Naive thymus-derived CD4-positive, alpha-beta T cell (primary cell): ENCODE measurements at places on chromosomes 4 and X. TPM values are rescaled to one million over a fixed set of nuclear protein-coding genes. Genes with fewer than 3 reads are reported as not detected.

GRCh38 chr4:3199653-3200422 lies 49.1 kb upstream of the MSANTD1 start:
- no peaks in the 10 kb centered on the region for H3K27me3 ChIP-seq
- peaks cover 61% of the 10 kb centered on the region for H3K4me1 ChIP-seq
- H3K27ac ChIP-seq: no peak overlapping the region
- no peaks in the 10 kb centered on the region for H3K36me3 ChIP-seq
- no peak for DNase-seq

DNA sequence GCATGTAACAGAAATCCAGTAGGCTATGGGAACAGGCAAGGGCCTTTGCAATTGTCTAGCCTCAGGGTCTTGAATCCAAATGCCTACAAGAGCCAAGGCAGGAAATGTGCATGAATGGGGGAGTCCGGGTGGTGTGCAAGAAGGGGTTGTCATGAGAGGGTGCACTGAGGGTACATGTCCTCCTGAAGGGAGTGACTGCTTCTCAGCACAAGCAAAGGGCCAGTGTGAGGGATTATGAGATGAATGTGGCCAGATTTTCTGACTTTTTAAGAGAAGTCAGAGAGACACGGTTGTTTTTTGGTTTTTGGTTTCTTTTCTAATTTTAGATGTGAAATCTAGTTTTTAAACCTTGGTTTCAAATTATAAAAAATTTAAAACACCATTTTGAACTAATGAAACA lies 76.5 kb upstream of the LSM6 start:
- no peaks in the 10 kb centered on the region for H3K27me3 ChIP-seq
- no peaks in the 10 kb centered on the region for H3K36me3 ChIP-seq
- H3K4me3 ChIP-seq: no peak overlapping the region

- DNase-seq: no peak
- no peak overlapping the region for H3K4me3 ChIP-seq
- H3K4me1 ChIP-seq: no peaks in the 10 kb centered on the region
- H3K27me3 ChIP-seq: no peaks in the 10 kb centered on the region
- no peaks in the 10 kb centered on the region for H3K36me3 ChIP-seq
These were observed 43.6 kb downstream of the RBM47 start for GRCh38 chr4:40586034-40586433.

GRCh38 chr4:189514209-189514608 lies 426.5 kb upstream of the FRG1 start:
- no peaks in the 10 kb centered on the region for H3K4me1 ChIP-seq
- H3K36me3 ChIP-seq: no peaks in the 10 kb centered on the region
- no peak for DNase-seq
- no peaks in the 10 kb centered on the region for H3K27me3 ChIP-seq

The ADRA2C gene
- not detected for total RNA-seq

DNA sequence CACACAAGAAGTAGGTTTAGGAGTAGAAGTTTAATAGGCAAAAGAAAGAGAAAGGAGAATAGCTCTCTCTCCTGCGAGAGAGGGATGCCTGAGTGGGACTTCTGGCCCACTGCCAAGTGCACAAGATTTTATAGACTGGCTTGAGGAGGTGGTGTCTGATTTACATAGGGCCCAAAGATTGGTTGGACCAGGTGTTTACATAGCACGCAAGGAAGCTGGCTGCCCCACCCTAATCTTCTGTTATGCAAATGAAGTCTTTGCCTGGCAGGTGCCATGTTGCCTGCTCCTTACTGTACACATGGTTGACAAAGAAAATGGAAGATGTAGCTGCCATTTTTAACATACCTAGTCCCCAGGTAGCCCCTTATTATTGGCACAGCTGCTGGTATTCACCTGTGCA lies 170.8 kb upstream of the GATB start:
- H3K4me1 ChIP-seq: no peaks in the 10 kb centered on the region
- no peaks in the 10 kb centered on the region for H3K36me3 ChIP-seq
- no peak overlapping the region for H3K27ac ChIP-seq
- H3K4me3 ChIP-seq: no peak overlapping the region
- H3K27me3 ChIP-seq: no peaks in the 10 kb centered on the region

The CFAP97 gene
- total RNA-seq: 23.6 TPM

DNA sequence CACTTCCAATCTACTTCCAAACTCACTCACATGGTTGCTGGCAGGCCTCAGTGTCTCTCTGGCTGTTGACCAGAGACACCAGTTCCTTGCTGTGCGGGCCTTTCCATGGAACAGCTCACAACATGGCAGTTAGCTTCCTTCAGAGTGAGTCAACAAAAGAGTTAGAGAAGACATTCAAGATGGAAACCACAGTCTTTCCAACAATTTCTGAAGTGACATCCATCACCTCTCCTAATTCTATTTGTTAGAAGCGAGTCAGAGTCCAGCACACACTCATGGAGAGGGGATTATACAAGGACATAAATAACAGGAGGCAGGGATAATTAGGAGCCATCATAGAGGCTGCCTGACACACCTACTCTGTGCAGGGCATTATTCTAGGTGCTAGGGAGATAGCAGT lies 62.5 kb upstream of the TMEM164 start:
- no peak for DNase-seq
- H3K27me3 ChIP-seq: no peaks in the 10 kb centered on the region
- H3K4me3 ChIP-seq: no peak overlapping the region
- no peaks in the 10 kb centered on the region for H3K36me3 ChIP-seq
- no peaks in the 10 kb centered on the region for H3K4me1 ChIP-seq

GRCh38 chr4:81380437-81380836 lies 91.3 kb downstream of the RASGEF1B start:
- DNase-seq: no peak
- H3K4me1 ChIP-seq: no peaks in the 10 kb centered on the region
- no peak overlapping the region for H3K27ac ChIP-seq
- H3K4me3 ChIP-seq: no peak overlapping the region
- H3K36me3 ChIP-seq: no peaks in the 10 kb centered on the region
- H3K27me3 ChIP-seq: peaks cover 4% of the 10 kb centered on the region

DNA sequence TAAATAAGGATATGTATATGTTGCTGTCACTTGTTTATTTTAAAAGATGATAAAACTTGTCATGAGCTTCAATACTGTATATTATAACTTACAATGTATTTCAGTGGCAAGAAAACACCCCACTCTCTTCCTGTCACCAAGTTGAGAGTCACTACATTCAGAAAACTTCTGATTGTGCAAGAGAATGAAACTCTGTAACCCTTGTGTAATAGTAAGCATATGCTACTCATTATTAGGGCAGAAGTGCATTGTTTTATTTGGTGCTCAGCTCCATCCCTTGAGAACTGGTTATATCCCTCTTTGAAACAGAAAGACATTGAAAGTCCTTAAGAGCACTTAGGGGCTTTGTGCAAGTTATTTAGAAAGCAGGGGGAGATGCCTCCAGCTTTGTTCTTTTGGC lies 594.5 kb downstream of the ARAP2 start:
- H3K4me3 ChIP-seq: no peak overlapping the region
- no peak for DNase-seq
- H3K36me3 ChIP-seq: no peaks in the 10 kb centered on the region
- H3K27ac ChIP-seq: no peak overlapping the region
- H3K27me3 ChIP-seq: no peaks in the 10 kb centered on the region

DNA sequence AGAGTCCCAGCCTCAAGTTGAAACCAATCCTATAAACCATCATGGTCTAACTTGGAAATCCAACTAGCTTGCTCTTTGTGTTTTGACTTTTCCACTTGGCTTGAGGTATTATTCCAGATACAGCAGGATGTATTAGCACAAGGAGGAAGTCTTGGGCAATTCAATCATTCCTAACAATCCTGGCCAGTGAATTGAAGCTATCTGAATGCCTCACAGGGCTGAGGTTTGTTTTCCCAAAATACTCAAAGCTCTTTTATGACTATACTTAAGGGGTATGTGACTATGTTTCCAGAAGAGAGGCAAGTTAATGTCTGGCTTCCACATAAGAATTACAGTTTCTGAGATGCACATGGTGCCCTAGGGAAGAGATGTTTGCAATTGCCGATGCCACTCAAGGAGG lies 66.8 kb upstream of the SH3RF1 start:
- no peaks in the 10 kb centered on the region for H3K27me3 ChIP-seq
- H3K36me3 ChIP-seq: no peaks in the 10 kb centered on the region
- H3K4me3 ChIP-seq: no peak overlapping the region
- DNase-seq: no peak

The NPNT gene
- total RNA-seq: not detected

DNA sequence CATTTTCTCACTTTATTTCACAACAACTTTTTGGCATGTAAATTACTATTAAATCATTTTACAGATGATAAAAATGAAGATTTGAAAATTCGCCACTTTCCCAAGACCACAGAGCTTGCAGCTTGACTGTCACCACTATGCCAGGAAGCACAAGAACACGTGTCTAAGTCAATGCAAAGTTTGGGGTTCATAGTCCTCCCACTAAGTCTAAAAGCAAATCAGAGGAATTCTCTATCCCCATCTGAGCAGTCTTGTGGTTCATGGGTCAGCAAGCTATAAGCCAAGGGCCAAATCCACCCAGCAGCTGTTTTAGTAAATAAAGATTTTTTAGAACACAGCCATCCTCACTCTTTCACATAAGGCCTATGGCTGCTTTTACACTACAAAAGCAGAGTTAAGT lies 833.3 kb upstream of the INTU start:
- H3K27me3 ChIP-seq: no peaks in the 10 kb centered on the region
- no peaks in the 10 kb centered on the region for H3K36me3 ChIP-seq
- DNase-seq: no peak
- no peaks in the 10 kb centered on the region for H3K4me1 ChIP-seq
- no peak overlapping the region for H3K27ac ChIP-seq

- peaks cover 72% of the 10 kb centered on the region for H3K4me1 ChIP-seq
- H3K27ac ChIP-seq: no peak overlapping the region
- H3K4me3 ChIP-seq: peak overlapping the region; percentile 0
These were observed 16.7 kb downstream of the GPRIN3 start for GRCh38 chr4:89290727-89291516.

DNA sequence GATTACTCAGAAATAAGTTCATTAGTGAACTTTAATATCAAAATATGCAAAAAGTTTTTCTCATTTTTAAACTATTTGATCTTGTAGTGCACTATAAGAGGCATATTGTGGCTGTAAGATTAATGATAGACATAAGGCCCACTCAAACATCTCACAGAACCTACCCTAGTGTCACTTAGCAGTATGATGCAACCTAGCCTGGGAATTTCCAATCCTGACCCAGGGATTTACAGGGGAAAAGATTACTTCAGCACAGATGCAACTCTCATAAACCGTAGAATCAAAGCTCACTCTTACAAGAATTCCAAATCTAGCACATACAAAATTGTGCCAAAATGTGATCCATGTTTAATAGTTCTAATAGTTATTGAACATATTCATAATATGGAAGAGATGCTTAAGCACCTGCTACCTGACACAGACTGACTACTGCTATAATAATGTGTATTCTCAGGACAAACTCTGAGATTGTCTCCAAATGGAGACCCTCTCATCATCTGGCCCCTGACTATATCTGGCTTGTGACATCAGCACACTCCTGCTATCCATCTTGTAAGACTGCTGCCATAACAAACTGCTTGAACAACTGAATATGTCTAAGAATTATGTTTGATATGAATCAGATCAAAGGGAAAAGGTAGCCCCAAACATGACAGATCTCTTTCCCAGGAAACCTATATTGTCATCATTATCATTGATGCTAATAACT lies 271.9 kb downstream of the PABPC4L start:
- no peaks in the 10 kb centered on the region for H3K36me3 ChIP-seq
- no peak overlapping the region for H3K4me3 ChIP-seq
- no peak overlapping the region for H3K27ac ChIP-seq
- no peaks in the 10 kb centered on the region for H3K4me1 ChIP-seq

- H3K36me3 ChIP-seq: no peaks in the 10 kb centered on the region
- H3K4me3 ChIP-seq: no peak overlapping the region
- H3K4me1 ChIP-seq: no peaks in the 10 kb centered on the region
- H3K27ac ChIP-seq: no peak overlapping the region
These were observed 43.6 kb downstream of the GUCY1B1 start for GRCh38 chr4:155802190-155802959.

GRCh38 chr4:32986236-32986635 lies 2266.1 kb downstream of the PCDH7 start:
- H3K27ac ChIP-seq: no peak overlapping the region
- no peak overlapping the region for H3K4me3 ChIP-seq
- DNase-seq: no peak
- H3K4me1 ChIP-seq: no peaks in the 10 kb centered on the region
- H3K27me3 ChIP-seq: no peaks in the 10 kb centered on the region

DNA sequence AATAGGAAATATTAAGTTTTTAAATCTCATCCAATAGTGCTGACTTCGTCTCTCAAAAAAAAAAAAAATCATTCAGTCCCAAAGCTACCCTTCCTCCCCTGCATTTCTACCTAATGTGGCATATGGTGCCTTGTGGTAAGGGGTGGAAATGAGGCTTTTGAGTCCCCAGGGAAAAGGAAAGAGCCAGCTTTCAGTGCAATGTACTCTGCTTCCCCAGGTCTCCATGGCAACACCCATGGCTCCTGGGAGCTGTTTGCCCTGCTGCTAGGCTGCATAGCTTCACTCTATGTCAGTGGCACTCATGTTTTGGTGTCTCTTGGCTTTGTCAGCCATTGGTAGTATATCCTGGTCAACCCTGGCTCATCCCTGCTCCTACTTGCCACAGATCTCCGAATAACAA lies 175.9 kb downstream of the SLC39A8 start:
- DNase-seq: no peak
- H3K4me1 ChIP-seq: no peaks in the 10 kb centered on the region
- no peaks in the 10 kb centered on the region for H3K27me3 ChIP-seq
- no peak overlapping the region for H3K27ac ChIP-seq
- H3K36me3 ChIP-seq: no peaks in the 10 kb centered on the region

The TNMD gene
- not detected for total RNA-seq

- H3K4me3 ChIP-seq: no peak overlapping the region
- H3K4me1 ChIP-seq: no peaks in the 10 kb centered on the region
- DNase-seq: no peak
- H3K27ac ChIP-seq: no peak overlapping the region
- no peaks in the 10 kb centered on the region for H3K36me3 ChIP-seq
These were observed 661.5 kb upstream of the FRG1 start for GRCh38 chr4:189279188-189279587.

The NKX6-1 gene
- not detected for total RNA-seq

The CCDC158 gene
- not detected for total RNA-seq

The MAB21L2 gene
- not detected for total RNA-seq

DNA sequence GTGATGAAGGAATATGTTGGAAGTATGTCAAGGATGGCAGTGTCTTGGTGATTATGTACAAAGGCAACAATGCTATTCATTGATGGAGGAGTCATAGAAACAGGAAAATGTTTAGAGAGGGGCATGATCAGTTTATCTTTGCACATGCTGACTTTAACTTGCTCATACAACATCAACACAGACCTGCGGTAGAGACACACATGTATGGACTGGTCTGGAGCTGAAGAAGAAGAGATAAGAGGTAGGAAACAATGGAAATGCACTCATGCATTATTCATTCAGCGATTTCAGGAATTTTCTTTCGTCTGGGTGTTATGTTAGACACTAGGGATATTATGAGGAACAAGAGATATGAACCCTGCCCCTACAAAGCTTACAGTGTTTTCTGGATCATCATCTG lies 1252.3 kb upstream of the TENM3 start:
- no peak overlapping the region for H3K4me3 ChIP-seq
- no peaks in the 10 kb centered on the region for H3K36me3 ChIP-seq
- H3K27ac ChIP-seq: no peak overlapping the region
- H3K27me3 ChIP-seq: no peaks in the 10 kb centered on the region
- H3K4me1 ChIP-seq: no peaks in the 10 kb centered on the region

The MGAT4D gene
- not detected for total RNA-seq
